Femur (tissue), 1 donor: ENCODE measurements at places on chromosomes 16 and 17.

- DNase-seq, result no peak
These were observed 300.6 kb upstream of the CDH5 start for GRCh38 chr16:66065925-66066324.

- no peak for DNase-seq
These were observed 177.1 kb upstream of the WSCD1 start for GRCh38 chr17:5892921-5893675.

GRCh38 chr17:4789951-4790704, 1.4 kb downstream of the GLTPD2 start:
- DNase-seq, result peak; percentile 92

GRCh38 chr17:57349541-57350247, 93.4 kb downstream of the MSI2 start:
- DNase-seq, result no peak

GRCh38 chr17:67443931-67444595, 67.0 kb downstream of the PITPNC1 start:
- no peak for DNase-seq

DNA sequence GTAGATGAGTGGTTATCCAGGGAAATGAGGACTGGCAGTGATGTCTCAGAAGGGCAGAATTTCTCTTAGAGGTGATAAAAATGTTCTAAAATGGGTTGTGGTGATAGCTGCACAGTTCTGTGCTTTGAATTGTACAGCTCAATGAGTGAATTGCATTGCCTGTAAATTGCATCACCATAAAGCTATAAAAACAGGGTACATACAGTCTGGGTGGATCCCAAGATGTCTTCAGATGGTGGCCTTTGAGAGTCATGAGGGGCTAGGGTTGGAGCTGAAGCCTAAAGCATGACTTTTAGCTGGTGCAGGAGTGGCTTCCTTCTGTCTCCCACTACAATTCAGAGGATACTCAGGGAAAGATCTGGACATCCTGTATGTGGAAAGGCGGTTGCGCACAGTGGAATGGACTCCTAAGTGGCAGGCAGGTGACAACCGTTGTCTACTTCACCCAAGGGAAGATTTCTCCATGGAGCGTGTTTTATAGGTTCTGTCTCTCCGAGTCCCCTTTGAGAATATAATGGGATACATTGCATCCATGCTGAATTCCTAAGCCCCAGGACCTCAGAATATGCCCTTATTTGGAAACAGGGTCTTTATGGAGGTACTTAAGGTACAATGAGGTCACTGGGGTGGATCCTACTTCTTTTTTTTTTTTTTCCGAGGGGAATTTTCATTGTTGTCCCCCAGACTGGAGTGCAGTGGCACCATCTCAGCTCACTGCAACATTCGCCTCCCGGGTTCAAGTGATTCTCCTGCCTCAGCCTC, 1.6 kb upstream of the IL32 start:
- DNase-seq, result no peak

GRCh38 chr17:69732272-69732918, 317.9 kb downstream of the MAP2K6 start:
- no peak for DNase-seq

DNA sequence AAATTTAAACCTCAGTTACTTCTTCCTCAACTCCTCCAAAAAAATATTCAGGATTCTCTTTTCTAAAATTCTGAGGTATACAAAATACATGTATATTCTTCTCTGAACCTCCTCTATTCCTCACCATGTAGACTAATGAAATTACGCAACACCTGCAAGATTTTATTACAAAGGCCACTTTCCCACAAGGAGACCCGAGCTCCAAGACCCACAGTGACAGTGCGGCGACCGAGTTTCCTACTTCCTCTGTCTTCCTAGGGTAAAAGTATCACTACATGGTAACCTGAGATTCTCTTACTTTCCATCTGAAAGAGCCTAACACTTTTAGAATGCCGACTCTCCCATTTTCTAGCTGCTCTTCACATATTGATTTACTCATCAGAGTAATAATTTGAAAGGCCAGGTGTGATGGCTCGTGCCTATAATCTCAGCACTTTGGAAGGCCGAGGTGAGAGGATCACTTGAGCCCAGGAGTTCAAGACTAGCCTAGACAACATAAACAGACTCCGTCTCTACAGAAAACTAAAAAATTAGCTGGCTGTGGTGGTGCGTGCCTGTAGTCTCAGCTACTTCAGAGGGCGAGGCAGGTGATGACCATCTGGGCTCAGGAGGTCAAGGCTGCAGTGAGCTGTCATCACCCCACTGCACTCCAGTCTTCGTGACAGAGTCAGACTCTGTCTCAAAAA, 35.7 kb downstream of the CYTH1 start:
- no peak for DNase-seq

DNA sequence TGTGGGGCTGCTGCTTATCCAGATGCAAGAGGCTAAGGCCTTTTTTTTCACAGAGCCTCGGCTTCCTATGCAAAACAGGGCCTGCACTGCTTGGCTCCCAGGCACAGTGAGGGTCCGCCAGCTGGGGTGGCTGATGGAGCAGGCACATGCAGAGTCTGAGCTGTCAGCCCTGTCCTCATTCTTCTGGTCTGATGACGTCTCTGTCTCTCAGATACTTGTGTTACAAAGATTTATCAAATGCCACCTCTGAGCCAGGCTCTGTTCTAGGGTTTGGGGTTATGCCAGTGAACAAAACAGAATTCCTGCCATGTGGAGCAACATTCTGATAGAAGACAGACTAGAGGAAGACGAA, 4.8 kb downstream of the RNF40 start:
- peak; percentile 26 for DNase-seq

DNA sequence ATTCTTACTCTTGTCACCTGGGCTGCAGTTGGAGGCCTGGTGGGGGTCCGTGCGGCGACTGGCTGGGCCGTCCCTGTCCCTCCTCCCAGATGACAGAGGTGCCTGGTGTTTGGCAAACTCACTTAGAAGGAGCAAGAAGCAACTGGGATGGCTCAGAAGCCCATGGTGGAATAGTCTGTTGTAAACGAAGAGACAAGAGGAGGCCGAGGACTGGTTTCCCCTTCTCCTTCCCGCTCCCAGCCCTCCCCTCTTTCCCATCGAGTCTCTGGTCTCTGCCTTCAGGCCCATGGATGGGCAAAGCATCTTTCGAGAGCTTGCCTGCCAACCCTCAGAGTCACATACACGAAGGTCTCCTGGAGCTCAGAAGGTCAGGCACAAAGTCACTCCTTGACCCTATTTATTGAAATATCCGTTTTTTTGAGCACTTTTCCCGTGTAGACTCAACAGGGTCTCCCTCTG, 364.4 kb downstream of the SEC14L1 start:
- no peak for DNase-seq

- DNase-seq, result no peak
These were observed 31.5 kb upstream of the ASGR2 start for GRCh38 chr17:7146115-7146514.

DNA sequence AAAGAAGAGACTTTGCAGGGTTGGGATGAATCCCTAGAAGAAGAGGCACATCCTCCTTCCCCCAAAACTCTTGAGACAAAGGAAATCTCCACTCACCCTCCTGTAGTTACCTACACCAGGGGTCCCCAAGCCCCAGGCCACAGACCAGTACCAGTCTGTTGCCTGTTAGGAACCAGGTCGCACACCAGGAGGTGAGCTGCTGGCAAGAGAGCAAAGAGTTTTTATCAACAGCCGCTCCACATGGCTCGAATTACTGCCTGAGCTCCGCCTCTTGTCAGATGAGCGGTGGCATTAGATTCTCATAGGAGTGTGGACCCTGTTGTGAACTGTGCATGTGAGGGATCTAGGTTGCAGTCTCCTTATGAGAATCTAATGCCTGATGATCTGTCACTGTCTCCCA, 98.9 kb downstream of the CCT6B start:
- DNase-seq, result no peak

DNA sequence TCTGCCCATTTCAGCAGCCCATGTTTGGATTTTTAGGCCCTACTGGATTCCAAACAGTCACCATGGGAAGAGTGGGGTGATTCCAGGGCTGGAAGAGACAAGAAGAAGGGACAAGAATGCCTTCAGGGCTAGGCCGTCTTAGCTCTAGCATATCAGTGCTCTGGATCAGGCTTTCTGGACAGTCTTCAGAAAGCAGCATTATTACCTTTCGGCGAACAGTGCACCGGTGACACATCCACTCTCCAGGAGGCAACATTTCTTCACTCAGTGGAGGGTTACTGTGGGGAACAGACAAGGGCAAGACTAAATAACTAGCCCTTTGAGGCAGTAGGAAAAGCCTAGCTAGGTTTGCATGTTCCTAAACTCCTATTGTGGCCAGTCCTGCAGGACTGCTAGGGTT, 23.9 kb upstream of the DHRS13 start:
- no peak for DNase-seq

- no peak for DNase-seq
These were observed 604.0 kb downstream of the HS3ST4 start for GRCh38 chr16:26295625-26296304.

DNA sequence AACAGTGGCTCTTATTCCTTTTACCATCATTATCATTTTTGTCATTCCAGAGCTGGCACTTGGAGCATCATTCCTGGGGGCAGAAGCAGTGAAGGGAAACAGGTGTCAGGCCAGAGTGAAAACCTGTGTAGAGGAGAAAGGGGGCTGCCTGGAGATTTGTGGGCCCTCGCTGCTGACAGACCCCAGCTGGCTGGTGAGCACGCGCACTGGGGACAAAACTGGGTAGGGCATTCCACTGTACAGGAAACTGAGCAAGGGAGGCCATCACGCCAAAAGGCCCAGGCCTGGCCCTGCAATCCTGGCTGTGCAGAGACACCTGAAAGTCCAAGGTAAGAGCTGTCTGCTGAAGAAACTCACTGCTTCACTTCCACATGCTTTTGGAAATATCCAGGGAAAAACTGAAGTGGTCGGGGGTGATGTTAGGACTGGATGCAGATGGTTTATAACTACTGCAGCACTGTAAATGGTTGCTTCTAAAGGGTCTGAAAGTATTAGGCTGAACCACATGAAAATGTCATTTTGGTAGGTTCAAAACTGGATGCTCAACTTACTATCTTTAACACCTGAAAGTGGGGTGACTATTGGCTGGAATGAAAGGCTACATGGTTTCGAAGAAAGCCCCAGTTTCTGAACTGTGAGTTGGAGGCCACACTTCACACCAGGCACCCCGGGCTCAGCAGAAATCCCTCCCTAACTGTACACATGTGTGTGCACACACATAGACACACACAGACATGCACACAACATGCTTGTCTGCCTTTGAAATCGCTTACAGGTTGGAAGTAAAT, 225.0 kb downstream of the C16orf78 start:
- DNase-seq, result no peak

DNA sequence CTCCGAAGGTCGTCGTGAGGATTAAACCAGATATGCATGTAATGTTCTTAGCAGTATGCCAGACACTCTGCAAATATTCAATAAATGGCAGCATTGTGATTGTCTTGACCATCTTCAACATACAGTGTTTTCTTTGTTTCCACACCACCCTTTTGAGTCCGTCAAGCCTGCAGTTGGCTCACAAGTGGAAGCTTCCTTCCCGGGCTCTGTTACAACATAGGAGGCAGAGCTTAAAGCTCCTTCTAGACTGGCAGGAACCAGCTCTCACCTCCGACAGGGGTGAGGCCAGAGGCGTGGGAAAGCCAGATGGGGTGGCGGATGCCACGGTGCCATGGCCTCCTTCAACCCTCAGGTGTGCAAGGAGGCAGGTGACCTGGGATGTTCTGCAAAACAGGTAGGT, 138.3 kb downstream of the FOXL1 start:
- no peak for DNase-seq
